ENCODE measurements at places on chromosomes 6 and 20.

- H3K4me3 ChIP-seq, result no peak overlapping the region
- no peaks in the 10 kb centered on the region for H3K36me3 ChIP-seq
- no peak overlapping the region for H3K27ac ChIP-seq
- peaks cover 2% of the 10 kb centered on the region for H3K4me1 ChIP-seq
- no peaks in the 10 kb centered on the region for H3K27me3 ChIP-seq
Measured at GRCh38 chr6:22765015-22765414, 195.6 kb downstream of the HDGFL1 start.

GRCh38 chr6:16776394-16777017 is 15.2 kb upstream of the ATXN1 start:
- DNase-seq, result no peak
- no peak overlapping the region for H3K4me3 ChIP-seq
- H3K27ac ChIP-seq, result no peak overlapping the region
- H3K36me3 ChIP-seq, result no peaks in the 10 kb centered on the region

- no peaks in the 10 kb centered on the region for H3K4me1 ChIP-seq
- H3K4me3 ChIP-seq, result no peak overlapping the region
- DNase-seq, result no peak
- H3K27me3 ChIP-seq, result no peaks in the 10 kb centered on the region
- no peak overlapping the region for H3K27ac ChIP-seq
- H3K36me3 ChIP-seq, result no peaks in the 10 kb centered on the region
Measured at GRCh38 chr20:30611239-30611984, 646.1 kb upstream of the DEFB115 start.

DNA sequence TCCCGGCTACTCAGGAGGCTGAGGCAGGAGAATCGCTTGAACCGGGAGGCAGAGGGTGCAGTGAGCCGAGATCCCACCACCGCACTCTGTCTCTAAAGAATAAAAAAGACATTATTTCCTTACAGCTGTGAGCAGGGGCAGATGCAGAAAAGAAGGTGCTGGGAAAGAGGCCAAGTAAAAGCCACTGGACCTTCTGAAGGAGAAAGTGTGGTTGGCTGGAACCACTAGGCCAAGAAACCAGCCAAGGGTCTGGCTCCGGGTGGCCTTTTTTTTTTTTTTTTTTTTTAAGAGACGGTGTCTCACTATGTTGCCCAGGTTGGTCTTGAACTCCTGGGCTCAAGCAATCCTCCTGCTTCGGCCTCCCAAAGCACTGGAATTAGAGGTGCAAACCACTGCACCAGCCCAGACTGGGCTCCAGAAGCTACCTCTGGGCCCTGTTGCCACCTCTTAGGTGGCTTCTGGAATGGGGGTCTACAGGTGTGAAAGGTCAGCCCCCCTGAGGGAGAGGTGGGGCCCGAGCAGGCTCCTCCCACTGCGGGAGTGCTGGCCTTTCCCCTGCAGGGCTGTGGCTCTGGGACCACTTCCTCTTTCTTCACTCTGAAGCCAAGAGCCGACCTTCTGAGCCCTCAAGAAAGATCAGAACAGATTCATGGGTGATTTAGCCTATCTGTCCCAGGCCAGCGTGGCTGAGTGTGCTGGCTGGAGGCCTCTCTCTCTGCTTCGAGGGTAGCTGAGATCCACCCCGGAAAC is at the start of gene FGD2:
FGD2 (plus strand) TSS at position 595 of the 750 bp plus-strand sequence. CDS start 163 bp downstream, outside the sequence.
- H3K4me1 ChIP-seq, result peaks cover 27% of the 10 kb centered on the region
- no peaks in the 10 kb centered on the region for H3K36me3 ChIP-seq
- H3K27ac ChIP-seq, result peak within 1 kb of the TSS; percentile 46
- no peak within 1 kb of the TSS for H3K4me3 ChIP-seq

GRCh38 chr20:50885068-50885467 is 46.2 kb downstream of the ADNP start:
- DNase-seq, result no peak
- no peaks in the 10 kb centered on the region for H3K27me3 ChIP-seq
- H3K36me3 ChIP-seq, result peaks cover 38% of the 10 kb centered on the region
- H3K27ac ChIP-seq, result no peak overlapping the region

- H3K4me1 ChIP-seq, result no peaks in the 10 kb centered on the region
- no peaks in the 10 kb centered on the region for H3K36me3 ChIP-seq
- H3K27ac ChIP-seq, result no peak overlapping the region
- no peak for DNase-seq
Measured at GRCh38 chr20:40575851-40576250, 113.2 kb downstream of the MAFB start.

GRCh38 chr6:46062312-46062711 is 46.7 kb upstream of the CLIC5 start:
- H3K4me1 ChIP-seq, result no peaks in the 10 kb centered on the region
- no peak for DNase-seq
- no peaks in the 10 kb centered on the region for H3K36me3 ChIP-seq

DNA sequence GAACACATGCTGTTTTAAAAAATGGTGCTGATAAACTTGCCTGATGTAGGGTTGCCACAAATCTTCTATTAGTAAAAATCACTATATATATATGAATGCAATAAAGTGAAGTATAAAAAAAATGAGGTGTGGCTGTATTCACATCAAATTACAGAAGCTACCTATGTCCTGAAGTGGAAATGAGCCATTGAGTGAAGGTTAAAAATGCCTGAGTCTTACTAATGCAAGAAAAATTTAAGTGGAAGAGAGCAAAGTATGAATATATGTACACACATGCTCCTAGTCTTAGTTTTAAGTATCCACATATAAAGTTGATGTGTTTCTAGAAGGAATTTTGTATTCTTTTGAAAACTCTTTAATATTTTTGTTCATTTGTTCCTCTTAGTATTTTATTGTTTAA is 808.3 kb upstream of the MAN1A1 start:
- H3K4me1 ChIP-seq, result no peaks in the 10 kb centered on the region
- no peaks in the 10 kb centered on the region for H3K36me3 ChIP-seq
- no peak for DNase-seq
- H3K27ac ChIP-seq, result no peak overlapping the region
- H3K4me3 ChIP-seq, result no peak overlapping the region
- H3K27me3 ChIP-seq, result no peaks in the 10 kb centered on the region

GRCh38 chr6:115270953-115271352 is 789.7 kb downstream of the FRK start:
- no peaks in the 10 kb centered on the region for H3K4me1 ChIP-seq
- H3K36me3 ChIP-seq, result no peaks in the 10 kb centered on the region
- H3K27ac ChIP-seq, result no peak overlapping the region
- H3K4me3 ChIP-seq, result no peak overlapping the region
- no peaks in the 10 kb centered on the region for H3K27me3 ChIP-seq

Data from mesenchymal stem cell (in vitro differentiated cells and primary cell).